ENCODE measurements at places on chromosomes 6 and 20.

GRCh38 chr6:23228439-23229024, 659.2 kb downstream of the HDGFL1 start:
- DNase-seq, result no peak

- DNase-seq, result no peak
These were observed 1.4 kb downstream of the PIM1 start for GRCh38 chr6:37171201-37171969.

- no peak for DNase-seq
These were observed 80.7 kb upstream of the CD83 start for GRCh38 chr6:14036911-14037310.

DNA sequence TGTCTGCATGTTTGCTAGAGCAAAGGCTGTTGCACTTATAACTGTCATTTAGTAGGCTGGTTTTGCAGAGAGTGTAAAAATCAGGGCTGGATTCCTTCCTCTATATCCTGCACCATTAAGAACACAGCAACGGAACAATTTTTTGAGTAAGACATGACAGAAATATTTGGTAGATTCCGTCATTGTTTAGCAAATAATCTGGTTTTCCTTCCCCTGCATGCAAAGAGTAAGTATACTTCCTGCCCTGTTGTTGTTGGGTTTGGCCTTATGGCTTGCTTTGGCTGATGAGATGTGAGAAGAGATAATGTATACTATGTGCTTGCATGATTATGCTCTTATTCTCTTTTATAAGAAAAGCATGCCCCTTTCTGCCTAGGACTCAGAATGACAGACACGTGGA, 23.8 kb downstream of the MANEA start:
- DNase-seq, result no peak

- DNase-seq, result no peak
These were observed 16.8 kb upstream of the SNRPB2 start for GRCh38 chr20:16713066-16713465.

DNA sequence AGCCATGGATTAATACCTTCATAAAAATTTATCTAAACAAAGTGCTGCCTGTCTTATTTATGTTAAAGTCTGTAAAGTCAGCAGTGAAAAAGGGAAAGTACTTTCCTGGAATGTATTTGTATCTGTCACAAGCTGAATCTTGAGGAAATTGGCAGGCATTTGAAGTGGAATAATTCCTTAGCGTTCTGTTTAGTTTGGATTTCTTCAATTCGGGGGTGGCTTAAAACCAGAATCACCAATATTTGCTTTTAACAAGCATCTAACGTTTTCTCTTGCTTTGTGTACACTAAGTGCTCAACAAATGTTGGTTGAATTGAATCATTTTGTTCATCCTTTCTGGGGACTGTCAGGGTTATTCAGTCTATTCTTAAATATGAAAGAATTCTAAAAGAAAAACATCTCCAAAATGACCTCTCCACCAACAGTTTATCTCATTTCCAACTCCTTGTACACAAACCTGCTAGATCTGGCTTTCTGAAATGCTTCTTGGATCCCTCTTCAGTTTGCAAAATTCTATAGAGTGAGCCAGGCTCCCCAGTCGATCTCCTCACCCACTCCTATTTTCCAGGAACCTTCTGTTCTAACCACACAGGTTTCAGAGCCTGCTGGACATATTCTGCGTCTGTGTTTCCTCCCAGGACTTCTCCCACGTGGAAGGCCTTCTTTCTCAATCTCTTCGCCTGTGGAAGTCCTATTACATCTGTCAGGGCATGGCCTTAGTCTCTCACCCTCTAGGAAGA, 2.0 kb upstream of the NPEPL1 start:
- peak; percentile 49 for DNase-seq

GRCh38 chr6:107323133-107323785, 136.1 kb downstream of the PDSS2 start:
- DNase-seq, result no peak

DNA sequence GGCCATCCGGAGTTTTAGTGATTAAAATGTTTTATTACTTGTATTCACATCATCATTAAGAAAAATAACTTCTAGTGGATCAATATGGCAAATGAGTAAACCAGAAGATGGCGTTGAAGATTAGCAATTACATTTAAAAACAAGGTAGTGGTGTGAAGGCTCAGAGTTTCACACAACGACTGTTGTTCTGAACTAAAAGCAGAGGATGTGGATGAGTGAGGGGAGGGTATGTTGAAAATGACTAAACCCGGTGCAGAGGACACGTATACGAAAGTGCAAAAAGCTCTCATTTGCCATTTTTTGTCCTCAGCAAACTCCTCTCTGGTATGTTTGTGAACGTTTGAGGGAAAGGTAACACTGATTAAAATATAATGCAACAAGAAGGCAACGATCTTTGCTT, 1.9 kb upstream of the IRF4 start:
- DNase-seq, result no peak

DNA sequence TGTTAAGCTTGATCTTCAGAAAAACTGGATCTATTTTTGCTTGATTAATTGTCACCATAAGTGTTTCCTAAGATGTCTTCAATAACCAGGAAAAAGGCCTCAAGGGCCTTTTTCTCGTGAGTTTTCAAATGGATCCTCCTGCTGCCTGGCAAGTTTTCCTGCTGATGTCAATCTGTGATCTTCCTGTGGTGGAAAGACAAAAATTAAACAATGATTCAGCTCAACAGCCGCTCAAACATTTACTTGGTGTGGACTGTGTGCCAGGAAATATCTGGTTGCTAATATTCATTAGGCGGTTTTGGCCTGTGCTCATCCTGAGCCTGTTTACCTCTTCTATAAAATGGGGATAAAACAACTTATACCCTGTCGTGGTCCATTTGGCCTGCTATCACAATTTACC, 35.4 kb upstream of the SSTR4 start:
- DNase-seq, result no peak

DNA sequence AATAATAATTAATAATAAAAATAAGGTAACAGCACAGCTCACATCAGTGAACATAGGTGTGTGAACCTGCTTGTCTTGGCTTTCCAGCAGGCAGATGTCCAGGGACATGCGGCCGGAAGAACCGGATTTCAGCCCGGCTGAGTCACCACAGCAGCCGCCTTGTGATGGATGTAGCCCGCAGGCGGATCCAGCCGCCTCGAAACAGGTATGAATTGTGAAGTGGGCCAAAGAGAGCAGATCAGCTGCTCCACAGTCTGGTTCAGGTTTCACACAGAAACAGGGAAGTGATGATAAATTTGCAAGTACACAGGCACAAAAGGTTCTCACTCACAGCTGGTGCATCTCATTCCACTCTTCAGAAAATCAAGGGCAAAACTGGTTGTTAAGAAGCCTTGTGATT, 55.1 kb downstream of the ID4 start:
- no peak for DNase-seq

DNA sequence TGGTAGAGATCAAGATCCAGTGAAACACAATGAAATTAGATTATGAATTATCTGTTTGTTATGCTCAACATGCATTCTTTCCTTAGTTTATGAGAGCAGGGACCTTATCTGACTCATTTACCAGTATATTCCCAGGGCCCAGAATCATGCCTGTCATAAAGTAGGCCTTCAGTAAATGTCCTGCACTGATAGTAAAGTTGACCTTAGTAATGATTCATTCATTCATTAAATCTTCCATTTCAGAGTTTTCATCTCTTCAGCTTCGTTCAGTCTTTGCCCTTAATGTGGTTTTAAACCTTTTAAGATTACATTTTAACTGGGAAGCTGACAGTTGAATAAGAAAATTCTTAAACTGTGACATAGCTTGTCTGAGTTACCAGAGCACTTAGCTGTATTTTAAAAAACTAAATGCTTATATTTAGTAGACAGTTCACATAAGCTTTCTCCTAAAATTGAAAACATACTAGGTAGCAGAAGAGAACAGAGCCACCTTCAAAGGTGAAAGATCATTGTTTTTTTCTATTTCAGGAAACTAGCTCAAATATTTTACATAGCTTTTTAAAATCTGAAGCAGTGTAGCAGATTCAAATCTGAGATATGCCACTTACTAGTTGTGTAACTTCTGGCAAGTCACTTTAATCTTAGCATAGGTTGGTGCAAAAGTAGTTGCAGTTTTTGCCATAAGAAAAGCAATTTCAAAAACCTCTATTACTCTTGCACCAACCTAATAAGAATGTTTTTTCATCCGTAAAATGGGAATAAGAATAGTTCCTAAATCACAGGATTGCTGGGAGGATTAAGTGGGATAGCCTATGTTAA, 41.4 kb downstream of the MCM8 start:
- DNase-seq, result no peak

- no peak for DNase-seq
These were observed 8.9 kb downstream of the PTPRK start for GRCh38 chr6:128511506-128511905.

- DNase-seq, result peak; percentile 89
These were observed 543.4 kb downstream of the CD83 start for GRCh38 chr6:14660806-14661579.

GRCh38 chr6:108941859-108942258, 93.6 kb downstream of the ARMC2 start:
- DNase-seq, result no peak

- DNase-seq, result no peak
These were observed 249.5 kb downstream of the SOX4 start for GRCh38 chr6:21842875-21843645.

DNA sequence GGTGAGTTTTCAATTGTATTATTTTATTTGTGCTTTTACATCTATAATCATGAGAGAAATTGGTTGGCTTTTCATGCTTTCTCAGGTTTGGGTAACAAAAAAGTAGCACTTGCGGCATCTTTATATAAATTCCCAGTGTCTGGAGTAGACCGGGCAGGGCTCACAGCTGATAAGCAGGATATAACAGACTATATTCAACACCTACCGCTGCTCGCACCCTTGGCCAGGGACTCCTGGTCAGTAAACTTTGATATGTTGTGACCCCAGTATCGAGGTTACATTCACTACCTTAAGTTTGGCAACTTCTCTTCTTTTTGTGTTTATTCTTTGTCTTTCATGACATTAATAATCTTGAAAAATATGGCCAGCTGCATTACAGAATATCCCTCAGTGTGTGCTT, 343.4 kb downstream of the TBC1D32 start:
- DNase-seq, result no peak

GRCh38 chr6:125013938-125014660, 51.9 kb downstream of the RNF217 start:
- peak; percentile 9 for DNase-seq

DNA sequence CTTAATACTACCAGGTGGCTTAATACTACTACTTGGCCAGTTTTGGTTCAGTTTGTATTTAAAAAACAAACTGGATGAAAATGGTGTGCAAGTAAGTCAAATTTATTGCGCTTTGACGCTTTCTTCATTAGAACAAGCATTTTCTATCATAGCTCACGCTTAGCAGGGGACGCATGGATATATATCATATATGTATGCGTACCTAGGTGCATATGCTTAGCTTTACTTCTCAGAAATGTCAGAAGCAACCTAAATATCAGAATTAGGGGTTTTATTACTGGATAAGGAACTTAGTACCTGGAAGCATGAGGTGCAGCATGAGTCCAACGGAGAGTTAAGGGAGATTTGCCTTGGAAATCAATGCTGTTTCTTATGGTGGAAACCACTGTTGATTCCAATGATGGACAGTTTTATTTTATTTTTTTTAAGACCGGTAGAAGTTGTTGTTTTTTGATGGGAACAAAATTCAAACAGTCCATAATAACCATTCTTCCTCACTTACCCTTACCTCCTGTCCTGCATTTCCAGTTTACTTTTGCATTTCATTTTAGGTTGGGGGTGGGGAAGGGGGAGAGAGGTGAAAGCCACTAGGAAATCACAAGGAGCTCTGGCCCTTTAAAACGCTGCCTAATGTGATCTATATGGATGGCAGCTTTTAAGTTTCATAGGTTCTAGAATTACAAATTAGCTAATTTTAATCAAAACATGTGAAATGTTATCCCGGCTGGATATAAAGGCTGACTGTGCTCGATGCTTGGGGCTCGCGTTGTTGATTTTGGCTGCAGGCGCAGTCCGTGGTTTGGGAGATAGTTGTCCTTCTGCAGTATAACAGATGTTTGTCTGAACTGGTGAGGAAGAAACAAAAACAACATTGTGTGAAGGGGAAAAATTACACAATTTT, 2.1 kb downstream of the SOBP start:
- no peak for DNase-seq

DNA sequence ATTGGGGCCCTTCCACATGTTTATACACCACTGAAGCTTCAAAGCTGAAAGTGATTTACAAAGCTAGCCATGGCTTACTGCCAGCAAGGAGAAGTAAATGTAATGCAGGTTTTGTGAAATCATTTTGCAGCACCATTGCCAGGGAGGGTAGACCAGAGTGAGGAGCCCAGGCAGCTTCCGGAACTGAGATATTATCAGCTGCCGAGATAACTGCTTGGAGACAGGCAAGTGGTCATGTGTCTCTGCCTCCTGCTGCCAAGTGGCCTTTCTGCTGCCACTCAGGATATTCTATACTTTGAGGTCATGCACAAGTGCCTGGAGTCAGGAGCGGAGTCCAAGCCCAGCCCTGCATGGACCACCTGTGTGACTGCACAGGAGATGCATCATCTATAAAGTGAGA, 160.2 kb downstream of the SYNDIG1 start:
- peak; percentile 35 for DNase-seq

DNA sequence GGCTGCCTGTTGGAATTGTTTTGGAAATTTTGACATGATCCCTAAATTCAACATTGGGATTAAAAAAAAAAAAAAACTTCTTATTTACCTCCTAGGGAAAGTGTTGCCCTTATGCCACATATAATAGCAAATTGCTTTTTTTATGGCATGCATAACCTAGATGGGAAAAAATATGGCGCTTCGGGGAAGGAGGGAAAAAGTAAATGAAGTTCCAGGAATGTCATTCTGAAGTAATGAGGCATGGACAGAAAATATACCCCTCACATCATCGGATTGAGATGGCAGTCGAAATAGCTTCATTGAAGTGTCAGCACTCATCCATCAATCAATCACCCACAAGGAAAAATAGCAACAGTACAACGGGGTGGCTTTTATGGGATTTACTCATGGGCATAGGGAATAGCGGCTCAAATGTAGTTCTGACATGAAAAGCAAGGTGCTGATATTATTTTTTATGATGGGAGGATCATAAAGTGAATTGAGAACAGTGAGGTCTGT, 104.8 kb downstream of the ZNF217 start:
- no peak for DNase-seq

GRCh38 chr20:58843128-58843556, 7.6 kb downstream of the GNAS-AS1 start:
- no peak for DNase-seq

DNA sequence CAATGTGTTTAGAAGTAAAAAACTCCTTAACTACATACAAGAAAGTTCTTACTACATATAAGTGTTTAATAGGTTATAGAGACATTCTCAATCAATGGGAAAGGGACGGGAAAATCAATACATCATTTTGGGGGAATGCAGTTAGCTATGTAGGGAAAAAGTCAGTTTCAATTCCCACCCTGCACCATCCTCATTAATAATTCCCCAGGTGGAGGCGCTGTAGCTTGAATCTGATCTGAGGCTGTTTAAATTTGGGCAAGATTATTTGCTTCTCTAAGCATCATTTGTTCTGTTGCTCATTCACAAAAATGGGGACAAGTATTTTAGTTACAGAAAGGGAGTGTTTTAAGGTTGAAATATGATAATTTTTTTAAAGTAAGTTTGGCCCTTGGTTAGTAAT, 19.1 kb downstream of the OLIG3 start:
- DNase-seq, result no peak
